ENCODE measurements at places on chromosomes 5 and 9.

- DNase-seq = no peak
Observed at GRCh38 chr9:132846918-132847515, 31.1 kb downstream of the AK8 start.

GRCh38 chr5:9924614-9925013, 294.5 kb upstream of the TAS2R1 start:
- no peak for DNase-seq

- DNase-seq = no peak
Observed at GRCh38 chr5:170449232-170449631, 54.6 kb upstream of the KCNIP1 start.

GRCh38 chr5:55868846-55869245, 17.7 kb downstream of the IL31RA start:
- DNase-seq = no peak

GRCh38 chr5:122022966-122023365, 55.1 kb downstream of the LOX start:
- no peak for DNase-seq

DNA sequence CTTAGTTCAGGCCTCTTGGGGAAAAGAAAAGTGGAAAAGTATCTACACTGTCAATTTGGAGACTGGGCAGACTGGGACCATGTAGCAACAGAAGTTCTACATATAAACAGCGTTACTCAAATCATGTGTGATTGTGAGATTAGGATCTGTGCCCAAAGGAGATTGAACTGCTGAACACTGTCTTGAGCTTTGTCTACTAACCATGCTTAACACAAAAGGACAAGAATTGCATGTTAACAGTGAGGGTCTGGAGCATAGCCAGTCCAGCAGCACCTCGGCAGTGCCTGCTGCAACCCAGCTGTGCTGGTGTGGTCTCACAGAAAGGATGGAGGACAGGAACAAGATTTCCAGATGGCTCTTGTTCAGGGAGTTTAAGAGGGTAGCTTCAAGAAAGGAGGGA, 5.7 kb downstream of the PAM start:
- DNase-seq = no peak

GRCh38 chr5:112004867-112005622, 248.1 kb upstream of the NREP start:
- DNase-seq = no peak

DNA sequence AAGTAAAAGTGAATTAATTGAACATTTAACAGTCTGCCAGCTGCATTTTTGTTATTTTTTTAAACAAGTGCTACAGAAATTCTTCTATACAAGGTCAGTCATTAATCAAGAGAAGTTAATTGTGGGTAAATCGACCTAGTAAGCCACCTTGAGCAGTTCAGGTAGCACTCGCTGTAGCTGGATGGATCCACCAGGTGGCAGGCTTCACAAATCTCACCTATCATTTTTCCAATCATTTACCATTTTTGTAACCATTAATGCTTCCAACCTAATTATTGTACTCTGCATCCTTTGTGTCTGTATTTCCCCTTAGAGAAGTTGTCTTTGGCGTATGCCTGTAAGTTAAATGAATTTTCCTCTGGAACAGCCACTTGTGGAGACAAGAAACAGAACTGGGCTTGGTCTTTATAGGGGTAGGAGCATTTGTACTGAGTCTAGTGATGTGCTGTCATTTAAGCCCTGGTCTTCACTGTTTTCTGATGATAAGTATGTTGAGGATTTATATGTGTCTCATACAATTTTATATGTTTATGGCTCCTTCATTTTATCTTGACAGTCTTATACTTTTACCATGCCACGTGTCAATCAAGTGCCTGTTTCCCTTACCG, 39.5 kb downstream of the CD180 start:
- DNase-seq = peak; percentile 64

DNA sequence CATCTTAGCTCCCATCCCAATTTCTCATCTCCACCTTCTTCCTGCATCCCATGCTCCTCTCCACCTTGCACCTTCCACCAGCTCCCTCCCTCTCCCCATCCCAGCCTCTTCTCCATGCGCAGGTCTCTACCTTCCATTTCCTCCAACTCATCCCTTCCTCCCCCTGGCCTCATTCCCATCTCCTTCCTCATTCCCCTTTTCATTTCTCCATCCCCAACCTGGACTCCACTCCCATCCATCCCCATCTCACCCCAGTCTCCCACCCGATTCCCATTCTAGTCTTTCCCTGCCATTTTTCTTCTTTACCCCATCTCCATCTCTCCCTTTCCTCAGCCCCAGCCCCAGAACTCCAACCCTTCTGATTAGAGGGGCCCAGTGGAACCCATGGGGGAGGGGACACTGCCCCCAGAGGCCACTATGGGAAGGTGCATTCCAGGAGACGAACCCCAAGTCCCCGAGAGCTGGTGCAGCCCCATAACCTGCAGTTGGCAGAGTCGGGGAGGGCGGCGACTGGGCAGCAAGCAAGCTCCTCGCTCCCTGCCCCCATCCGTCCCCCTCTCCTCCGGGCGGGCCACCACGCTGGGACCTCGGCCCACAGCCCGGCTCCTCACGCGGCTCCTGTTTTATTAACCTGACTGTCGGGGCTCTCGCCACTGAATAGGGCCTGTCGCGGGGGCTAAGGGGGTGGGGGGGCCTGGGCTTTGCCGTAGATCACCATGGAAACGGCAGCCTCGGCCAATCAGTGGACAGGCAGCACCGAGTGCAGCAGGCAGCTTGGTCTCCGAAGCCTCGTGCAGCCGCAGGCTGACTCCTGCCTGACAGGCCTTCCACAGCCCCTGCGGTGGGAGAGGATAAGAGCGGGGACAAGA, 66.7 kb downstream of the PCDH1 start:
- peak; percentile 45 for DNase-seq

- DNase-seq = no peak
Observed at GRCh38 chr5:59517926-59518585, 375.5 kb downstream of the PDE4D start.

GRCh38 chr5:172616730-172617129, 24.3 kb upstream of the NEURL1B start:
- no peak for DNase-seq

- DNase-seq = no peak
Observed at GRCh38 chr5:170573660-170574059, 69.8 kb downstream of the KCNIP1 start.

- DNase-seq = no peak
Observed at GRCh38 chr5:174636094-174636493, 88.3 kb upstream of the MSX2 start.

- DNase-seq = no peak
Observed at GRCh38 chr5:102866237-102866600, 111.1 kb downstream of the PAM start.

DNA sequence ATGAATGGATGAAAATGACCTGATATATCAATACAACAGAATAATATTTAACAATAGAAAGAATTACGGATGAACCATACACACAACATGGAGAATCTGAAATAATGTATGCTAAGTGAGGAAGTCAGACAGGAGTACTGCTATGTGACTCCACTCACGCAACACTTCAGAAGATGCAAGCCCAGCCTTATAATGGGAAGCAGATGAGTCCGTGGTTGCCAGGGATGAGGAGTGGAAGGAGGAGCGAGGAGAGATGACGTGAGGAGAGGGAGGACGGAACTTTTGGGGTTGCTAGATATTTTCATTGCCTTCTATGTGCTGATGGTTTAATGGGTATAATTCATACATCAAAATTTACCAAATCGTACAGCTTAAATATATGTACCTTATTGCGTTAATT, 55.4 kb upstream of the ERCC6L2 start:
- DNase-seq = no peak

GRCh38 chr5:140767444-140767843, 18.5 kb upstream of the PCDHA1 start:
- no peak for DNase-seq

GRCh38 chr5:159545156-159545555, 214.9 kb upstream of the IL12B start:
- no peak for DNase-seq

DNA sequence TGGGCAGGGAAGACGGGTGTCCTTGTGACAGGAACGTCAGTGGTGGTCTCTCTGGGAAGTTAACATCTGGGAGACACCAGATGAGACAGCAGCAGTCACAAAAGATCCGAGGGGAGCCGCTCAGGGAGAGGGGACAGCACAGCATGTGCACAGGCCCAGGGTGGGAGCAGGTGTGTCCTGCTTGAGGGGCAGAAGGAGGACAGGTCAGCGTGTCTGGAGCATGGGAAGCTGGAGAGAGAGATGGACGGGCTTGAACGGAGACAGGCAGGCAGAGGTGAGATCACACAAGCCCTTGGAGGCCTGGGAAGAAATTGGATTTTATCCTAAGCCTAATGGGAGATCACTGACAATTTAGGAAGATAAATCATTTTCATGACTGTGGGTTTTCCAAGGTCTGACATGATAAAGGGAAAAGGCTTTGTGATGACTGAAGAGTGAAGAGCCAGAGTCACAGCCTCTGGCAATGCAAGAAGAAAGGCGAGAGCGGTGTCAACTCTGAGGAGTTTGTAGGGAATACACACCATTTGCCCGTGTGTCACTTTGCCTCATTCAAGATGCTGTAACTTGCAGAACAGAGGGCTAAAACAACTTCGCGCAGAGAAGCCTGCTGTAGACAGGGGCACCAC, 88.3 kb downstream of the FSTL4 start:
- DNase-seq = no peak

DNA sequence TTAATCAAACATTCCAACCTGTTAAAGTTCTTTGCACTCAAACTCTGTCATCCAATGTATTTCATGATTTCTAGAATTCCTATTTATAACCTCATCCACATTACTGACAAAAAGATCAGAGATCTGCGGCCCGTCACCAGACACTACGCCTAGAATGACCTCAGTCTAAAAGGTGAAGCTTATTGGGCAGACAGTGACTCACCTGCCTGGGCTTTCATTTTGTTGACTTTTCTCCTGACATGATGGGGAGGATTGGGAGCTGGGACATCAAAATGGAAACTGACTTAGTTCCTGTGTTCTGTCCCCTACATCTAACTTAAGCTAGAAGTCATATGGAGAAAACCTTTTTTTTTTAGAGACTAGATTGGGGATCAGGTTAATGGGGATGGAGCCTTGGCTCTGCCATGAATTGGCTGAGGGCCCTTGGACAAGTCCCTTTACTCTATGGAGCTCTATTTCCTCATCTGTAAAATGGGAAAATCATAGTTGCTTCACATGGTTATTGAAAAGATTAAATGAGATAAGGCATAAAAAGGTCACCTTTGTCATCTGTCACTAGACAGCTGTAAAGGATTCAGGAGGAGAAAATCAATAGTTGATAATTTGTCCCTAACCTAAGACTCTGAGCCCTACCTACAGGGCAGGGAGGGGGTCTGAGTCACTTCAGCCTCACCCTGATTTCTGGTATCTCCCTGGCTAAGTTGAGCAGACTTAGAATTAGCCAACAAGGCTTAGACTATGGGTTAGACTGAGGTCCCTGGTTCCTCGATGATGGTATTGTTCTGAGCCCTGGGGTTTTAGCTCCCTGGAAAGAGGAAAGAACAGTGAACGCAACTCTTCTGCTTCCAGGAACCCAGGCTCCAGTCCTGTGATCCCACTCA, 224.8 kb upstream of the TBC1D2 start:
- DNase-seq = no peak

DNA sequence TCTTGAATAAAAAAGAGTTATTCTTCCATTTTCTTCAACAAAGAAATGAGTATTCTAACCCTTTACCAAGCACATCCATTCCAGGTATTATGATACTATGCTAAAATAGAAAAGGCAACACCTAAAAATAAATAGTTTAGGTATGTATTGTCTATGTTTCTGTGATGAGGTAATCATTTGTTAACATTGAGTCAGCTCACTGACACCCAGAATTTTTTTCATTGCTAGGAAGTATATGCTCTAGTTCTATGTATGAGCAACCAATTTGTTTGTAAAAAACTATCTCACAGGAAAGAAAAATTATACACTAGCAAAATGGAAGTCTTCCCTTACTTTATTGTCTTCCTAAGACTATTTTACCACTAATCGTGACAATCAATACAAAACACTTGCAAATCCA, 615.6 kb upstream of the GRIN3A start:
- DNase-seq = no peak

DNA sequence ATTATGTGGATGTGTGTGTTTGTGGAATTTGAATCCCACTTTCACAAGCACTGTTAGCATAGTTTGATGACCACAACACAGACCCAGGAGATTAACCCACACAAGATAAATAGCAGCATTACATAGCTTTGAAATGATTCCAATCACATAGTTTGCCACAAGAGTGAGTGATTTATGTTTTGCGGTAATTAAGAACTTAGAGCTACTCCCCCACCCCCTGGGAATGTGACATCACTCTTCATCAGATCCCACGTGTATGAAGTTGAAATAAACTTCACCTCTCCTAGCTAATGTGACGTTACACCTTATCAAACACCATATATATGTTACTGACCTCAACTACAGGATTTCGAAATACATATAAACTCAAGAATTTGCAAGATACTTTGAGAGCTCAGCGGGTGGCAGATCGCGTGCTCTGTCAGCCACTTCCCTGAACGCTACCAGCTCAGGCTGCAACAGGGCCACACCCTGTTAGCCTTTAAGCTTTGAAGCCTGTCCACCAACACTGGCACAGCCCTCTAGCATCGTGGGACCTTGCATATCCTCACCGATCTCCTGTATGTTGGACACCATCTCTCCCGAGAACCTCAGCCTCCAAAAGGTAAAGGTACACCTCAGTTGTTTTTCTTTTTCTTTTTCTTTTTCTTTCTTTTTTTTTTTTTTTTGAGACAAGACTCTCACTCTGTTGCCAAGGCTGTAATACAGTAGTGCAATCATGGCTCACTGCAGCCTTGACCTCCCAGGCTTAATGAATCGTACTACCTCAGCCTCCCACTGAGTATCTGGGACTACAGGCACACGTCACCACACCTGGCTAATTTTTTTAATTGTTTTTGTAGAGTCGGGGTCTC, 1.7 kb upstream of the AGTPBP1 start:
- no peak for DNase-seq

DNA sequence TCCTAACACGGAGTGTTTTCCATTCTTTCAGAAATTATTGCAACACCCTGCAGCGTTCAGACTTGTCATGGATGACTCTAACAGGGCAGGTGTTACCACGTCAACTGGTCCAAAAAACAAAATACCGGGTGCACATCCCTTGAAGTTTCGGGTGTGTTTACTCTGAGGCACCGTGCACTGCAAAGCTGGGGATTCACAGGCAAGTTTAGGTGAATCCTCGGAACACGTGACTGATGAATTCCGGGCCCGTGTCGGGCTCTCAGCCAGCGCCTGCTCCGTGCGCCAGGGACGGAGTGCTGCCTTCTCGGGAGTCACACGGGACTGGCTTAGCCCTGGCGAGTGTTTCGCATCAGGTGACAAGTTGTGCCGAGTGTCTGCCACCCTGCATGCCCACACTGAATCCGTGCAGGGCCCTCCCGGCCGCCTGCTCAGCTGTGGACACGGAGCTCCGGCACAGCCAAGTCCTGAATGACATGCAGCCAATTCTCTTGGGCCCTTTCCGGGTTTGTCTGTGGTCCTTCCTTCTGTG, 66.0 kb upstream of the IRX4 start:
- no peak for DNase-seq

DNA sequence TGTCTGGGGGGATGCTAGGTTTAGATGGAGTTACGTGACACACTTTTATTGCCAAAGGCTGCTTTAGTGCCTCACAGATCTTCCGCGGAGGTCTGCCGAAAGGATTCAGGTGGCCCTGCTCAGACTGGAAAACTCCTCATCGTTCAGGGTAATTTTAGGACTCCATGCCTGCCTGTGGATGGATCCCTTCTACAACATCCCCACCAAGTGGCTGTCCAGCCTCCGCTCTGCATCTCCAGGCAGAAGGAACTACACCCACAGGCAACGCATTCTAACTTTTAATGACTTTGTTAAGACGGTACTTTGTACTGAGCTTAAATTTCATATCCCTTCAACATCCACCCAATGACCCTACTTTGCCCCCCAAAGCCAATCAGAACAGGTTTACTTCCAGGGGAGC, 29.4 kb downstream of the ATPSCKMT start:
- DNase-seq = no peak

- no peak for DNase-seq
Observed at GRCh38 chr5:7330256-7330655, 65.7 kb upstream of the ADCY2 start.

Measured in activated naive CD4-positive, alpha-beta T cell treated with anti-CD3 and anti-CD28 coated beads, Interleukin-2, amount 10 ng/mL, durations not matched to agents 7 days and 5 days (primary cell).